KBM-7 (cell line): ENCODE measurements at places on chromosomes 3 and 15.

GRCh38 chr15:93200081-93200836 is 111.2 kb upstream of the RGMA start:
- no peak for DNase-seq

DNA sequence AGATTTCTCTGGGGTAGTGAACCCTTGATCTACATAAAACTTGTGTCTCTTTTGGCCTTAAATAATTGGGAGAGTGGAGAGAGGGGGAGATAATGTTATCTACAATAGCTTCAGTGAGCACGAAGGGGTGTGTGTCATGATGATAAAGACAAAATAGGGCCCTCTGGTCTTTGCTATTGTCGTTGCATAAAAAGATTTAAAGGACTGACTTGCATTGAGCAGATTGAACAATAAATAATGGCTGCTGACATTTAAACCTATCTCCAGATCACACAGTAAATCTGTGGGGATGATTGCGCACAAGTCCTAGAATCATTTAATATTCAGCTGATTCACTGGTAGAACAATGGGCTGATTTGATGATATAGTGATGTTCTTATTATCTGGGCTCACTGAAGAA is 71.3 kb upstream of the GAP43 start:
- DNase-seq, result no peak

- DNase-seq, result peak; percentile 89
Observed at GRCh38 chr3:186746008-186746407, 28.8 kb downstream of the KNG1 start.

GRCh38 chr15:57272771-57273357 is 103.4 kb upstream of the CGNL1 start:
- DNase-seq, result no peak

DNA sequence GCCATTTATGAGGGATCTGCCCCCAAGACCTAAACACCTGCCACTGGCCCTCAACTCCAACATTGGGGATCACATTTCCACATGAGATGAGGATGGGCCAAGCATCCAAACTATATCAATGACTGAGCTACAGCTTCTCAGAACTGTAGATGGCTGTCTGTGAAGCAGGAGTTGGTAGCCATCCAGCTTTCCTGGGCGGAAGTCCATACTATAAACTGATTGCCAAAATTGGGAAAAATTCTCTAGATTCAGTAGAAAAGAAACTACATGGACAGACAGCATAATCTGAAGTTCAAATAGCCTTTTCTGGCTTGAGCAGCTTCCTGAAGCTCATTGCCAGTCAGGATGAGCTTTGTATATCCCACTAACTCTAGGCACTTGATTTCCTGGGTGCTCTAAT is 214.7 kb upstream of the ZBTB20 start:
- DNase-seq, result no peak
